ENCODE measurements at places on chromosomes 3 and 15. TPM values are rescaled to one million over a fixed set of nuclear protein-coding genes. Genes with fewer than 3 reads are reported as not detected.

DNA sequence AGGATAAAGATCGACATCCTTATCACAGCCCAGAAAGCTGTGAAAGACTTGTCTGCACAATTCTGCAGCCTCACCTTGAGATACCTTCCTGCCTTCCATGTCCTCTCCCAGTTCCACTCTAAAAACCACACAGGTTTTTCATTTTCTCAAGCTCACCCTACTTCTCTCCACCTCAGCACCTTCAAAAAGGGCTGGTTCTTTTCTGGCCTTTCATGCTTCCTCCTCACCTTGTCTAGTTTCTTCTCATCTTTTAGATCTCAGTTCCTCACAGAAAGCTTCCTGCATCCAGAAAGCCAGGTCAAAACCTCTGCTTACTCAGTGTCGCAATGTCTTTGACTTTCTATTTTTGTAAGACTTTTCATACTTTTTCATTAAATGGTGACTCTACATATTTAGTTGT is 140.2 kb upstream of the STT3B start:
- no peak overlapping the region for H3K4me3 ChIP-seq
- DNase-seq, result no peak
- H3K27me3 ChIP-seq, result no peaks in the 10 kb centered on the region
- H3K36me3 ChIP-seq, result no peaks in the 10 kb centered on the region
- no peak overlapping the region for H3K27ac ChIP-seq

The SPINK8 gene
- polyA plus RNA-seq, result not detected

The FNDC3B gene
- 82.8 TPM for polyA plus RNA-seq

GRCh38 chr3:2423143-2423542 is 324.5 kb downstream of the CNTN4 start:
- H3K27ac ChIP-seq, result no peak overlapping the region
- no peak for DNase-seq
- no peak overlapping the region for H3K4me3 ChIP-seq

The HTR3E gene
- polyA plus RNA-seq, result not detected

- no peaks in the 10 kb centered on the region for H3K36me3 ChIP-seq
- H3K4me1 ChIP-seq, result no peaks in the 10 kb centered on the region
- no peak overlapping the region for H3K27ac ChIP-seq
- H3K27me3 ChIP-seq, result no peaks in the 10 kb centered on the region
- no peak for DNase-seq
Observed at GRCh38 chr3:116453666-116454346, 8.5 kb upstream of the LSAMP start.

GRCh38 chr15:57655809-57656208 is 50.7 kb upstream of the POLR2M start:
- no peak overlapping the region for H3K27ac ChIP-seq
- H3K36me3 ChIP-seq, result no peaks in the 10 kb centered on the region
- H3K4me1 ChIP-seq, result peaks cover 10% of the 10 kb centered on the region
- DNase-seq, result no peak

The PLSCR2 gene
- polyA plus RNA-seq, result not detected

DNA sequence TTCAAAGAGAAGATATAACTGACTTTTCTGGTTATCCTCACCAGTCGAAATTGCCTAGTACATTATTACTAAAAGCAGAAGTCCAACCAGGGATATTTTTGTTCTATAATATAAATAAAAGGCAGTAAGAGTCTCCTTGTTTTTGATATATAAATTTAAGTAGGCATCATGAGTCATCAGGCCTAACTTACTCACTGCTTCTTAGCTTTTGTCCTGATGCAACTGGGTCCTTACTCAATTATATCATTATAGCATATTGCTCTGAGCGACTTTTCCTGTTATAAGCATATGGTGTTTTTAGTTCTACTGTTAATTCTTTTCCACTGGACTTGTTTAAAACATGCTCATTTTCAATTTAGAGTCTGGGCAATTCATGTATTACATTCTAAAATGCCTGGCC is 910.1 kb downstream of the MCTP2 start:
- no peaks in the 10 kb centered on the region for H3K36me3 ChIP-seq
- DNase-seq, result no peak
- H3K27me3 ChIP-seq, result no peaks in the 10 kb centered on the region
- H3K27ac ChIP-seq, result no peak overlapping the region
- H3K4me3 ChIP-seq, result no peak overlapping the region

- no peaks in the 10 kb centered on the region for H3K4me1 ChIP-seq
- H3K36me3 ChIP-seq, result peaks cover 70% of the 10 kb centered on the region
- H3K4me3 ChIP-seq, result no peak overlapping the region
Observed at GRCh38 chr3:10085738-10086137, 22.3 kb downstream of the FANCD2OS start.

- no peaks in the 10 kb centered on the region for H3K36me3 ChIP-seq
- H3K27me3 ChIP-seq, result no peaks in the 10 kb centered on the region
- no peak overlapping the region for H3K4me3 ChIP-seq
- DNase-seq, result no peak
Observed at GRCh38 chr3:69901802-69902201, 97.7 kb upstream of the SAMMSON start.

The SERPINI2 gene
- not detected for polyA plus RNA-seq

Data from HepG2 (cell line).